ENCODE measurements at places on chromosomes 2 and 18.

GRCh38 chr2:189830510-189830909 is 46.3 kb downstream of the PMS1 start:
- no peak for DNase-seq

DNA sequence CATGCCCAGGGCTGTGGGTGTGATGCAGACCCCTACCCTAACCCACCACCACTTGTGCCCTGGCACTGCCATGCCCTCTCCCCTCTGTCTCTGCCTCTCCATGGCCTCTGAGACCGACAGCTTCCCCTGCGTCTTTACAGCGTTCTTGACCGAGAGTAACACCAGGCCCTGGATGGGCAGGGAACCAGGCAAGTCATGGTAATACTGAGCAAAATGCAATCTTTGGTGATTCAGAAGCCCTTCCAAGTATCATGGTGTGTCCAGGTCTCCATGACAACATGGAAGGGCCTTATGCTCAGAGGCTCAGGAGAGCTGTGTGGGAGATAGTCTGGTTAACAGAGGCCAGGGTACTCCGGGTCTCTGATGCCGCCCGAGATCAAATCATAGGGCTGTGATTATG is 176.1 kb downstream of the KLHL29 start:
- no peak for DNase-seq

DNA sequence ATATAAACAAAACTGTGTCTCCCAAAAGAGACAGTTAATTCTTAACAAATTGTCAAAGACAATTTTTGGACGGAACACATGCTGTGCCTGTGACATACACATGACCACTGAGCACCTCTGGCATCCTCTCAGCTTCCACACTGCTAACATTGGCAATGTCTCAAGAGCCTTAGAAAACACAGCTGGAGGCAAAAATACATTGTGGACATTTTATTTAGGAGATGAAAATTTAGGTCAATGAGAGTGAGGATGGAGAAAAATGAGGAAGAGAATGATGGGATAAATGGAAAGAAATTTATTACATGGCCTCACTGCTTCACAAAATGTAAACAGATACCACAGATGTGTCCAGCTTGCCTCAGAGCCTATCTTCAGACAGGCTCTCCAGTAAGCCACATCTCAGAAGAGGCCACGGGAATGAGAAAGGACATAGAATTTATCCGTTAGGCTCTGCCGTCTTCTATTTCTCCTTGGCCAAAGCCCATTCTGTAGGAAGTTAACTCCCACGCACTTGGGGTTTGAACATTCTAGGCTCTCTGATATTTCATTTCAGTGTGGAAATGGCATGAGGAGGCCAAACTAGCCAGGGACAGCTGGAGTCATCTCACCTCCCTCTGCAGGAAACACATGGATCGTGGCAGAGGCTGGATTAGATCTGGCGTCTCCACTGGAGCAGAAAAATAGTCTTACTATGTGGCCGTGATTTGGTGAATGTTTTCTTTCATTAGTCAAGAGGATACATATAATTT is 519.4 kb upstream of the DSEL start:
- no peak for DNase-seq

DNA sequence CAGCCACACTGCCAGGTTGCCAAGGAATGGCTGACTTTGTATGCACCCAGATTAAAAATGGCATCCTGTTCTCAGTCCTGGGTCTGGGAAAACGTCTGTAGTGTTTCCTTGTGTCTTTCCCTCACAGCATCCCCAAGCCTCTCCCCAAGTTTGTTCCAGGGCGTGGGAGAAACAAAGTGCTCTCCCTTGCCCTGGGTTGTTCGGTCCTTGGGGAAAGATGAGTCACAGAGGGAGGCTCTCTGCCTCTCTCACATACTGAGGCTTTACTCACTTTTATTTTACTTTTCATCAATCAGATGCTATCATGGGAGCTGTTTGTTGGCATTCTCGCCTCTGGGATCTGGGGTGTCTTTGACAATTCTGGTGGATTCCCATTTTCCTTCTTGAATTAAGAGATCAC is 492.3 kb downstream of the XIRP2 start:
- no peak for DNase-seq

DNA sequence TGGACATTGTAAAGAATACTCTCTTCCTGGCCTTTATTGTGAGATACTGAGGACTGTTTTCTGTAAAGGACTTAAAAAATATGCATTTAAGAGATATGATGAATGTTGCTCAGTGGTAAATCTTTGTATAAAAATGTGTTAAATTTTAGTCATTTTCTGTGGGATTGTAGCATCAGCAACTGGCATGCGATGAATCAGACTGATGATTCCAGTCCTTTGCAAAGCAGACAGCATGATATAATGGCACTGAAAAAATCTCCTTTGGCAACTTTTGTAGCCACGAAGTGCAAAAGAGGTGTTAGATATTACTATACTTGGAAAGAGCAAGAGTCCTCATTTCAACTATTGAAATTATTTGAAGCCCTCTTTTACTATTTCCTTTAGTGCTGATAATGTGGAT is 678.7 kb downstream of the PLCL1 start:
- no peak for DNase-seq

GRCh38 chr2:231679908-231680284 is 28.4 kb upstream of the PTMA start:
- DNase-seq, result no peak

DNA sequence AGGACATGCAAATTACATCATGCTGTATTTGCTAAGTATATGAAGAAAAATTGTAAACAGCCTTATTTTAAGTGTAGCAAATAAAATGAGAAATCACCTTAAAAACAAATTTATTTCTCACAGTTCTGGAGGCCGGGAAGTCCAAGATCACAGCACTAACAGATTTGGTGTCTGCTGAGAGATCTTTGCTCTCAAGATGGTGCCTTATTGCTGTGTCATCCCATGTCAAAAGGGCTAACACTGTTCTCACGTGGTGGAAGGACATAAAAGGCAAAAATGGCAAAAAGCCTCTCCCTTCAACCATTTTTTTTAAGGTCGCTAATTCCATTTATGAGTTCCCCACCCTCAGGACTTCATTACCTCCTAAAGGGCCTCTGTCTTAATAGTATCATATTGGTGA is 12.1 kb downstream of the XRCC5 start:
- DNase-seq, result no peak

GRCh38 chr2:142044197-142044596 is 86.6 kb downstream of the LRP1B start:
- no peak for DNase-seq

DNA sequence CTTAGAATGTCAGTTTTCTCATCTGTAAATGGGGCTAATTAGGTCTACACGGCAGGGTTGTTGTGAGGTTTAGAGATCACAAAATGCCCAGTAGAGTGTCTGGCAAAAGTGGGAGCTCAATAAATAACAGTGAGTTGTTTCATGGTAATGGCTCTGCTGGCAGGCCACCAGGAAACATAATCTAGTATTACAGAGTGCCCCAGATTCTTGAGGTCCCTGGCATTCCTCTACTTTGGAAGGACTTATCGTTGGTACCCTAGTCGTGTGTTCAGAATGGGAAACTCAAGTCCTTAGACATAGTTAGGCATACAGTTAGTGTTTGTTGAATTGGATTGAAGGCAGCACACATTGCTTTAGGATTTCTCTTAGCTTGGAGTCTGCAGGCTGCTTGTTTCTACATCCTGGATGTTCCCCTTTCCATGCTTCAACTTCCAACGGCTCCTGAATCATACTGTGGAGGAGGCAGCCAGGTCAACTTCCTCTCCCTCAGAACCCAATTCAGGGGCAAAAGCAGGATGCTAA is 161.5 kb upstream of the FOSL2 start:
- no peak for DNase-seq

DNA sequence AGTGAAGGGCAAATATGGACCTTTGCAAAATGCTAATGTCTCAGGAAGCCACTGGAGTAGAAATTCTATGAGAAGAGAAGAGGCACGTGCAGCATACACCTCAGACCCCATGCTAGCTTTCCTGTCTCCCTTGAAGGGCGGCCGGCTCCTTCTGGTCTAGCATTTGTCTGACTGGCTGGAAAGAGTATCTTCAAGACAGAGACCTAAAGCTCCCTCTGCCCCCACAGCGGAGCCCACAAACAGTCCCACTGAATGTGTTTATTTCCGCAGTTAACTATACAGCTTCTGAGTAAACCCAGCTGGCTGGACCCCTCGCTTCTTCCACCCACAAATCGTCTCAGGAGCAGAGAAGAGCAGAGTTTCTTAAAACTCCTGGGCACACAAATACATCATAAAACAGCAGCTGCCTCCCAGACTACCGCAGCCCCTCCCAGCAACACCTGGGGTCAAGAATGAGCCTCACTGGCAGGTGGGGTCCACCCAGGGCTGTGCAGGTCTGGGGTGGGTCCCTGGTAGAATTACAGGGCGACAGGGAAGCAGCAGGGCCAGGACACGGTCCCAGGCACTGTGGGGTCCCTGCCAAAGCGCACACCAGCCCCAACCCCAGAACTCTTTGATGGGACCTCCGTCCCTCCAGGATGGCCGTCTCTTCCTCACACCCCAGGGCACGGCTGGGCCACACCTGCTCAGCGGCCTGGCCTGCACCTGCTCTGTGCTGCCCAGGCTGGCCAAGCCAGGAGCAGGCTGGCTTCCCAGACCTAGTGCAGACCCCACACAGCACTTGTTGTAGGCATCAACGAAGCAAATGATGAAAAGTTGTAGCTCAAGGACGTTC is 103.8 kb downstream of the PXDN start:
- DNase-seq, result no peak

- no peak for DNase-seq
Measured at GRCh38 chr18:73384246-73384645, 516.5 kb upstream of the NETO1 start.

DNA sequence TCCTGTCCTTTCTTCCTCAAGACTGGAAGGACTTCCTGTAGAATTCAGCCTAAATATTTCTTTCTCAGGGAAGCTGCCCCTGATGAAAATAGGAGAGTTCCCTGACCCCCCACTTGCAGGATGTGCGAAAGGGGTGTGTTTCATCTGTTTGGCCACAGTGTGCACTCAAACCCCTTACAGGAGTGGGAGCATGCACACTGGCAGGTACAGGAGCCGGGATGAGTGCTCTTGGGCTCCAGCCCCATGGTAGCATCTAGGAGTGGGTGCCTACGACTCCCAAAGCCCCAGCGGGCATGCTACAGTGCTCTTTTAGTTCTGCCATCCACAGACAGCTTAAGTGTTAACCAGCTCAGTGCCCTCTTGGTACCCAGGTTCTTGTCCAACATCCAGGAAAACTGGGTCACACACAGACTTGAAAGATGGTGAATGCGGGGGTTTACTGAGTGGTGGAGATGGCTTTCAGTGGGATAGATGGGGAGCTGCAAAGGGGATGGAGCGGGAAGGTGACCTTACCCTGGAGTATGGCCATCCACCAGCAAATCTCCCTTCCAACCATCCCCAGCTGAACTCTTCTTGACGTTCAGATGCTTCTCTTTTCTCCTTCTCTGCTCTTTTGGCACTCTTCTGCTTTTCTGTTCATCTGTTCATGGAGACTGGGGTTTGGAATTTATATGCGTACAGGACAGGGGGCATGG is 295.0 kb upstream of the NCKAP5 start:
- no peak for DNase-seq

- DNase-seq, result no peak
Measured at GRCh38 chr2:85156153-85156552, 23.0 kb downstream of the TCF7L1 start.

DNA sequence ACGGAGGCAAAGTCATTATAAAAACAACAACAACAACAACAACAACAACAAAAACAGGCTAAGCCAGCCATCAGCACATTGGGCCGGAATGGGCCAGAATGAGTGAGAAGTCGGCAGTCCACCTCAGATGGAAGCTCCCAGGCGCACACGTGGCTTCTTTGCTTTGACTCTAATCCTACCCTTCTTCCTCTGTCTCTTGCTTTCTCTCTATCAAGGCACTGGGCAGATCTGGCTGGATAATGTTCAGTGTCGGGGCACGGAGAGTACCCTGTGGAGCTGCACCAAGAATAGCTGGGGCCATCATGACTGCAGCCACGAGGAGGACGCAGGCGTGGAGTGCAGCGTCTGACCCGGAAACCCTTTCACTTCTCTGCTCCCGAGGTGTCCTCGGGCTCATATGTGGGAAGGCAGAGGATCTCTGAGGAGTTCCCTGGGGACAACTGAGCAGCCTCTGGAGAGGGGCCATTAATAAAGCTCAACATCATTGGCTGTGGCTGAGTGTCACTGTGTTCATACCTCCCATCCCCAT is 52.2 kb downstream of the MARCO start:
- DNase-seq, result no peak

- DNase-seq, result no peak
Measured at GRCh38 chr2:43274055-43274454, 47.6 kb upstream of the ZFP36L2 start.

- DNase-seq, result no peak
Measured at GRCh38 chr2:134466141-134466540, 212.3 kb downstream of the MGAT5 start.

- DNase-seq, result no peak
Measured at GRCh38 chr18:58207520-58208152, 163.6 kb downstream of the NEDD4L start.

- DNase-seq, result no peak
Measured at GRCh38 chr2:205555566-205556230, 126.6 kb upstream of the NRP2 start.

DNA sequence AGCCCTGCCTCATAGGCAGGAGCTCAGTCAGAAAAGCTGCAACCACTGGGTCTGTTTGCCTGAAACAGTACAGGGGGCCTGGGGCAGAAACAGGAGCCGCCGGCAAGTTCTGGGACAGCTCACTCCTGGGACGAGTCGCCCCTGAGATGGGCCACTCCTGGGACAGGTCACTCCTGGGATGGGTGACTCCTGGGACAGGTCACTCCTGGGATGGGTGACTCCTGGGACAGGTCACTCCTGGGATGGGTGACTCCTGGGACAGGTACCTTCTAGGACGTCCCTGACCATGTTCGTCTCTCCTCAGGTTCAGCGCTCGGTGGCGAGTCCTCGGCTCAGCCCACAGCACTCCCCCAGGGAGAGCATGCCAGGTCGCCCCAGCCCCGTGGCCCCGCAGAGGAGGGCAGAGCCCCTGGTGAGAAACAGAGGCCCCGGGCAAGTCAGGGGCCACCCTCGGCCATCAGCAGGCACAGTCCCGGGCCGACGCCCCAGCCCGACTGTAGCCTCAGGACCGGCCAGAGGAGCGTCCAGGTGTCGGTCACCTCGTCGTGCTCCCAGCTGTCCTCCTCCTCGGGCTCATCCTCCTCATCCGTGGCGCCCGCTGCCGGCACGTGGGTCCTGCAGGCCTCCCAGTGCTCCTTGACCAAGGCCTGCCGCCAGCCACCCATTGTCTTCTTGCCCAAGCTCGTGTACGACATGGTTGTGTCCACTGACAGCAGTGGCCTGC is 51.8 kb downstream of the NTSR2 start:
- no peak for DNase-seq

DNA sequence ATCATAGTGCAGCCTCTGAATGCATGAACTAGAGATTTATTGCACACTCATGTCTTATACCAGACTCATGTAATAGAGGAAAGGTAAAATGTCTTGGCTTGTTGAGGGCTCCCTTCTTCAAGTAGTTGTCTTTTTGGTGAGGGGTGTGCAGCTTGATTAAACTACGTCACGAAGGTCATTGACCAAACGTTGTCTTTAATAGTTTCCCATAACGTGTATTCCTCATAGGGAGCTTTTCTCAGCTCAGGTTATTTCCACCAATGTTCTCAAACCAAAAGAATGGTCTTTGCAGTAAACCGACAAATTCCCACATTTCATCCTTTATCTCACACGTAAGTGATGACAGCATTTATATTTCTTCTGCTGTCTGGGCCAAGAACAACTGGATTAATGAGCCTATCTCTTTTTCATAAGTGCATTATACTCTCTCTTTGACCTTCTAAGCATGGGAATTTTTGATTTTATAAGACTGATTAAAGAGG is 547.7 kb upstream of the ZEB2 start:
- DNase-seq, result no peak
